ENCODE measurements at places on chromosomes 4 and X.

- no peak for DNase-seq
These were observed 84.3 kb upstream of the HPRT1 start for GRCh38 chrX:134375691-134376090.

GRCh38 chrX:110786486-110786885, 9.1 kb downstream of the CHRDL1 start:
- DNase-seq: no peak

GRCh38 chr4:5724377-5724776, 13.4 kb downstream of the EVC start:
- DNase-seq: no peak

DNA sequence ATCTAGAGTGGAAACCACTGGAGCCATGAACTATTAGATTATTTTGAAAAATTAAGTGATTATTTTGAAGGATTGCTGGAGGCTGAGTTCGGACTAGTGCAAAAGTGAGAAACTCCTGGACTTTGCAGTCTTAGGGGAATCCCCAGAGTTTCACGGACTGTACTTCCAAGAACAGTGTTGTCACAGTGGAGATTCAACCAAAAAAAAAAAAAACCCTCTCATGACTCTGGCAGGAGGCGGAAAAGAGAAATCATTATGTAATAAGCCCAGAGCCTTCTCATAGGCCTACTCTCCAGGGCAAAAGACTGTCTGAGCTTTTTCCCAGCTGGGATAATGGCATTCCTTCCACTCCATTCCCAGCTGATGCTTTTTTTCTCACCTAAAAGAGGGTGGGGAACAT, 16.8 kb upstream of the C4orf51 start:
- no peak for DNase-seq

GRCh38 chr4:3878678-3879077, 112.5 kb downstream of the ADRA2C start:
- no peak for DNase-seq

DNA sequence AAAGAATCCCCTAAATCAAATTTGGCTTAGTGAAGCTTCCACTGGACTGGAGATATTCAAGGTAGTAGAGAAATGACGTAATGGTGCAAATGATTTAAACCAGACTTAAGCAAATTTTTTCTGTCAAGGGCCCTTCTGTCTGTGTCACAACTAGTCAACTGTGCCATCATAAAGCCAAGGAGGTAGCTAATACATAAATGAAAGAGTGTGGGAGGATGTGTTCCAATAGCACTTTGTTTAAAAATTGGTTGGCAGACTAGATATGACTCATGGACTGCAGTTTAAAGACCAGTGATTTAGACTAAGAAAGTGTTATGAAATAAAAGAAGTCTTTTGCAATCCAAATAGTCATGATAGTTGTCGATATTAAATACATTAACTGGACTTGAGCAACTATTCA, 24.3 kb upstream of the TEX13C start:
- no peak for DNase-seq

- no peak for DNase-seq
These were observed 58.1 kb upstream of the HOPX start for GRCh38 chr4:56739066-56739777.

- DNase-seq: no peak
These were observed 299.9 kb downstream of the ASMT start for GRCh38 chrX:1914606-1915365.

- DNase-seq: no peak
These were observed 1953.1 kb upstream of the ADGRL3 start for GRCh38 chr4:59247032-59247431.

DNA sequence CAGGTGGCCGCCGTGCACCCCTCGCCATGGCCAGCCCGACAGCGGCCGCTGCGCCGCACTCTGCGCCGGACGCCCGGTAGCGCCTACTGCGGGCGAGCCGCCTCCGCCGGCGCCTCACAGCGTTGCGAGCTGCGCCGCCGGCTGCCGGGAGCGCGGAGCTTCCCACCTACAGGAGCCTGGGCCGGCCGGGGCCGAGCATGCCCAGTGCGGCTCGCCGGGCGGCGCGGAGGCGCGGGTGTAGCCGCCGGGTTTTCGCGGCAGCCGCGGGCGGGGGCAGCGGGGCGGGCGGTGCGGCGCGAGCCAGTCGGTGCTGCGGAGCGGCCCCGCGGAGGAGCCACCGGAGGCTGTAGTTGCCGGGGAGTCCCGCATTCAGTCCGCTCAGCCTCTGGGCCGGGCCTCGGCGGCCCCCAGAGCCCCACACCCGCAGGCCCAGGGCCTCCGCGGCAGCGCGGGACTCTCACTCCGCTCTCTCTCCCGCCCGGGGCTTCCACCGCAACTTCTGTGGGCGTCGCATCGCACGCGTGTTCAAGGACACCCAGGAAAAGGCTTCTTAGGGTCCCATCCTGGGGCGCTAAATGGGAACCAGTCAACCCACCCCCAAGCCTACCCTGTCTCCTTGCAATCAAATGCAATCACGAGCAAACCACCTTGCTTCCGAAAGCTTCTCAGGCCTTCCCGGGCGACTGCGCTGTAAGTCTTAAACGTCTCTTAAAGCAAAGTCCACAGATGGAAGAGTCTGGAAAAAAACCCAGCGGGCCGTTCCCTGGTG, at the start of gene MFAP3L:
Gene MFAP3L (minus strand): TSS at position 143 of the 769 bp plus-strand sequence. CDS start 20,518 bp downstream, outside the sequence.
- DNase-seq: peak; percentile 94

DNA sequence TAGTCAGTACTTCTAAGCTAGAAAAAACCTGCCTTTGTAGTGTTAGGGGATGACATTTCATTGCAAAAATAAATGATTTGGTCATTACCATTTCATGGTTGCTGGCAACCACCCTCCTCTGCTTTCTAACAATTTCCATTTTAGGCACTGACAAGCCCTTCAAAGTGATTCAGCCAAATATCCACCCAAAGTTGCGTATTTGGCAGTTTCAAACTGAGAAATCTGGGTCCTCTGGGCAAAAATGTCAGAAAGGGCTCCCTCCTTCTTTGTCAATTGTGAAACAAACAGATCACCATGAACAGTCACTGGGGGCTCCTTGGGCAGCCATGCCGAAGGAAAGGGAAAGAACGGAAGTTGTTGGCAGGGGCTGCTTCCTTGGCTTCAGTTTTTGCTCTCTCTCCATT, 33.0 kb downstream of the PLAC1 start:
- no peak for DNase-seq

DNA sequence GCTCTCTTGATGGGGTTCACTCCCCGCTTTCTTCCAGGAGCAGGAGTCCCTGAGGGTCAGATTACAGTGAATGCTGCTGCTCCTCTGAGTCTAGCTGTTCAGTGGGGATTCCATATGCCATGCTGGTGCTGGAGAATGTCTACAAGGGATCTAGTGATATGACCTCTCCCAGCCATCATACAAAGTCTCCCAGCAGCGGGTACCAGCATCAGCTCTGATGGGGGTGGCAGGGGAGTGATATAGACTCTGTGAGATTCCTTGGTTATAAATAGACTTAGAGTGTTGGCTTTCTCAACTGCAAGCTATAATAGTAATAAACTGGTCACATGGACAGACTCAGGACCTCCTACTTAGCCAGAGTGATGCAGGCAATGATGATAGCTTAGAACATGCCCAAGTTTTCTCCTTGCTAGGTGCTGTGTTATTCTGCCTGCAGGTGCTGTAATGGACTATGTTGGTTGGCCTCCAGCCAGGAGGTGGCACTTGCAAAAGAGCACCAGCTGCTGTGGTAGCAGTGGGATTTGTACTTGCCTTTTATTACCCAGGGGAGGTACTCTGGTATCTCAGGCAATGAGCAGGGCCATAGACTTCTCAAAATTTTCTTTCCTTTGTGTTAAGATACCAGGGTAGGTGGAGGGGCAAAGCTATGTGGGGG, 202.9 kb downstream of the CHIC1 start:
- DNase-seq: no peak

DNA sequence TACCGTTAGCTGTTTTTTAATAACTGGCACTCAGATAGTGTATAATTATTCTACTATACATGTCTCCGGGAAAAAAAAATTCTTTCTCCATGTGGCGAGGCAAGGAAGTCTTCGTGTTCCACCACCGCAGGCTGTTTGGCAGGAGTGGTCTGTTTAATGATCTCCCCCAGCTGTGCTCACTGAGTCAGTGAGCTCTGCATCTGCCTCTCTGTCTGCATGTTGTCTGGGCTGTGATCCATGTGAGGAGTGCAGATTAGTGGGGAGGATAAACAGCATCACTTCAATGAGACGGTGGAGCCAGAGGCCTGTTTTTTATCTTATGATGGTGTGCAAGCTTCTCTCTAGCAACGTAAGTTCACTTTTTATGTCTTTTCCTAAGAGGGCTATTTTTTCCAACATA, 69.8 kb downstream of the RPS3A start:
- DNase-seq: peak; percentile 77

Data from WERI-Rb-1 (cell line).